GM23338 (cell line): ENCODE measurements at places on chromosomes 5 and 9. TPM values are rescaled to one million over a fixed set of nuclear protein-coding genes. Genes with fewer than 3 reads are reported as not detected.

DNA sequence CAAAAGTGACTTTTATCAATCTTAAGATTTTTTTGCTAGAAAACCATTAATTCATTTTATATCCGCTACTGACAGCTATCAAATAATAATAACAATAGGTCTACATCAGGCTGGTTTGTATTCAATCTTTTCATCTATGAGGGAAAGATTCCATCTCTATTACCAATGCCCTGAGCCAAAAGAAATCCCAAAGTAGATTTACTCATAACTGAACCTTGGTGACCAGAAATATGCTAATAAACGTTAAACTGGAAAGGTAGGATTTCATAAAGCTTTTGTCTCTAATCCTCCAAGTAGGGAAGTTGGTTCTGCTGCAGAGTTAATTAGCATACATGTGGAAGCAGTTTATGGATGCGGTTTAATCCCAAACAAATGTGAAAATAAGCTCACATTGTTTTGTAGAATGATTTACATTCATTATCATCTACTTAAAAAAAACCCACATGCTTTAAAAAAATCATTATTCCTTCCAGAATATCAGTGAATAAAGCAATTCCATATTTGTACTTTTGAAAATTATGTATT is 715.5 kb downstream of the CETN3 start:
- no peak overlapping the region for H3K4me3 ChIP-seq
- H3K27ac ChIP-seq: no peak overlapping the region
- no peak for DNase-seq

- no peaks in the 10 kb centered on the region for H3K4me1 ChIP-seq
- no peaks in the 10 kb centered on the region for H3K27me3 ChIP-seq
- H3K27ac ChIP-seq: no peak overlapping the region
- no peaks in the 10 kb centered on the region for H3K36me3 ChIP-seq
- H3K4me3 ChIP-seq: no peak overlapping the region
Measured at GRCh38 chr5:172078726-172079345, 72.4 kb upstream of the FBXW11 start.

DNA sequence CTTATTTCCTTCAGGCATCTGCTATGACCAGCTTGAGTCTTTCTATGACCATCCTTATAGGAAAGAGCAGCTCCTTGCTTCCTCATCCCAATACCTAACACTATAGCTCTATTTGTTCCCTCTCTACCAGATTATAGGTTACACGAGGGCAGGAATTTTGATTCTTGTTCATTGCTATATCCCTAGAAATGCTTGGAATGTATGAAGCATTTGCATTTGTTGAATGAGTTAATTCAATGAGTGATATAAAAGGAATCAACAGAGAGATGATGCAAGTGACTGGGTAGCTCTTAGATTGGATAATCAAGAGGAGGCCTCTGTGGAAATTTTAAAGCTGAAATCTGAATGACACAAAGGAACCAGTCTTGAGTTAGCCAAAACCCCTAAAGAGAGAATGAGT is 13.9 kb downstream of the ZCCHC9 start:
- peak overlapping the region; percentile 76 for H3K27ac ChIP-seq
- peaks cover 11% of the 10 kb centered on the region for H3K4me1 ChIP-seq
- 0 out of 2 replicates have a peak, but pooled peaks cover 13% of the 10 kb centered on the region for H3K36me3 ChIP-seq
- no peak overlapping the region for H3K4me3 ChIP-seq

DNA sequence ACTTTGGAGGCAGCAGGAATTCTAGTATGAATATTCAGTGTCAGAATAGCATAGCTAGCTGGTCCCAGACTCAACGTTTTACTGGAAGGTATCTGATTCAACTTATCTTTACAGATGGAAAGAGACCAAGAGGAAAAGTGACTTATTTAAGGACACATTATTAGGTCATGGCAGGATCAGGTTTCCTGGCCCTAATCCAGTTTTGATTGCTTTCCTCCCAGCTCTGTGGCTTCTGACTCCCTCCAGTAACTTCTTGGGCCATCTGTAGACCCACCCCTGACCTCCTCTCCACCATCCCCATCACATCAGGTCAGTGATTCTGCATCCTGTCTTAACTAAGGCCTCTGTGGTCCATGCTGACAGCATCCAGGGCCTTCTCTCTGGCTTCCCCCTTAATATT is 38.4 kb downstream of the SH3TC2 start:
- H3K27me3 ChIP-seq: no peaks in the 10 kb centered on the region
- no peaks in the 10 kb centered on the region for H3K4me1 ChIP-seq
- no peak overlapping the region for H3K27ac ChIP-seq
- no peak for DNase-seq
- no peaks in the 10 kb centered on the region for H3K36me3 ChIP-seq

- H3K27me3 ChIP-seq: no peaks in the 10 kb centered on the region
- no peak for DNase-seq
- H3K4me3 ChIP-seq: no peak overlapping the region
- no peak overlapping the region for H3K27ac ChIP-seq
- no peaks in the 10 kb centered on the region for H3K36me3 ChIP-seq
Measured at GRCh38 chr5:88060194-88060593, 208.5 kb downstream of the TMEM161B start.

Gene ALDOB
- total RNA-seq: not detected in 2 replicates

Gene OR2Y1
- not detected in 2 replicates for total RNA-seq

Gene C5orf52
- total RNA-seq: not detected in 2 replicates

Gene CDH9
- total RNA-seq: 0.31 TPM in 1 of 2 replicates, not detected in the other
